ENCODE measurements at places on chromosomes 3 and 15.
A peak's percentile ranks its signal among the peaks of the same experiment; 100 is the strongest.

DNA sequence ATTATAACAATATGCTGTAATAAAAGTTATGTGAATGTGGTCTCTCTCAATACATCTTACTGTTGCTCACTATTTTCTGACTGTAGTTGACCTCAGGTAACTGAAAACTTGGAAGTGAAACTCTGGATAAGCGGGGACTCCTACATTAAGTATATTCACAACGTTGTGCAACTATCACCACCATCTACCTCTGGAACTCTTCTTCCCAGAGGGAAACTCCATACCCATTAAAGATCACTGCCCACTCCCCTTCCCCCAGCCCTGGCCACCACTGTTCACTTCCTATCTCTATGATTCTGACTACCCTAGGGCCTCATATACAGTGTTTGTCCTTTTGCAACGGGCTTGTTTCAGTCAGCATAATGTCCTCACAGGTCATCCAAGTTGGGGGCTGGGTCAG is 20.7 kb downstream of the SLCO3A1 start:
- DNase-seq = no peak

- DNase-seq = peak; percentile 52
Measured at GRCh38 chr3:27758083-27758482, 36.0 kb upstream of the EOMES start.

- no peak for DNase-seq
Measured at GRCh38 chr3:25262322-25262721, 165.7 kb upstream of the RARB start.

- DNase-seq = peak; percentile 5
Measured at GRCh38 chr3:72444656-72445223, 403.5 kb downstream of the SHQ1 start.

GRCh38 chr15:49247556-49248110 is 77.6 kb downstream of the GALK2 start:
- no peak for DNase-seq
